NCI-H1105 (cell line): ENCODE measurements at places on chromosomes 7 and 10.

DNA sequence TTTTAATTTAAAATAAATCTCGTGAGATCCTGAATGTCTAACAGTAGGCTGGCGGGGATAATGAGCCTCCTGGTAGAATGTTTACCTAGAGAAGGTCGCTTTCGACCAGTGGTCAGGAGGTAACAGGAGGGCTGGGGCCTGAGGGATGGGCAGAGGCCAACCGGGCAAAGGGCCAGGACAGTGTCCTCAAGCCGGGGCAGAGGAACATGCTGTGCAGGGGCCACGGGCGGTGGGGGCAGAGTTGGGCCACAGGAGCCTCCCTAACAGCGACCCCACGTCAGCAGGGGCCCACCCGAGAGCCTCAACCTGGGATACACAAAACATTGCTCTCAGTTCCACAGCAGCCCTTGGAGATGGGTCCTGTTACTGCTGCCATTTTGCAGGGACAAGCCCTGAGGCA lies 14.5 kb downstream of the CFAP46 start:
- DNase-seq: no peak

DNA sequence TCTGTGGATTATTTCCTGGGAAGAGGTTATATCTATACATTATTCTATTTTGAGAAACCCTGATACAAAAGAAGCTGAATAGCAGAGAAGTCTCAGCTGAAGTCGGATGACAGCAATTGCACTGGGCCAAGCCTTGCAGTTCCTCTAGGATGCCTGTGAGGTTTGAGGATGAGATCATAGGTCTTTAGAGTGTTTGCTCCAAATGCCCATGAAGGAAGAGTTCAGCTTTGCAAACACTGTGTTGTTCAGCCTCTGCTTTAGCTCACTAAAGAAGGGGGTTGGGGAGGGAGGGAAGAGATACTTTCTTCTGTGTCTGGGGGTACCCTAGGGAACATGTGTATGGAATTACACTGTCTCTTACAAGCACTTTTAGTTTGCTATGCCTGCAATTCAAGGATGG lies 282.5 kb upstream of the NRP1 start:
- no peak for DNase-seq

DNA sequence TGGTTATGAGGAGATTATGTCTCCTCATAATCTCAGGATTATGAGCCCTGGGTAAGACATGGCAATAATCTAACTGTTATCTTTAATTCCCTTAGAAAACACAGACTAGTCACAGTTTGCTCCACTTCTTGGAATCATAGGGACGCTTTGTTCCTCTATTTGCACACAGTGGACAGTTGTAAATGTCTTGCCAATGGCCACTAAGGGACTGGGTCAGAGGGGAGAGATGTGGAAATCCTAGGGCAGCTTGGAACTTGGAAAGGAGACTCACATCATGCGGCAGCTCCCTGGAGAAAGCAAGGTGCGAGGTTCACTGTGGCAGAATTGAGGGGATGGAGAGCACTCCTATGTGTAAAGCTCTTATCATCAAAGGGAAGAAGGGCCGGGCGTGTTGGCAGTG lies 266.1 kb downstream of the PRPF18 start:
- DNase-seq: no peak

DNA sequence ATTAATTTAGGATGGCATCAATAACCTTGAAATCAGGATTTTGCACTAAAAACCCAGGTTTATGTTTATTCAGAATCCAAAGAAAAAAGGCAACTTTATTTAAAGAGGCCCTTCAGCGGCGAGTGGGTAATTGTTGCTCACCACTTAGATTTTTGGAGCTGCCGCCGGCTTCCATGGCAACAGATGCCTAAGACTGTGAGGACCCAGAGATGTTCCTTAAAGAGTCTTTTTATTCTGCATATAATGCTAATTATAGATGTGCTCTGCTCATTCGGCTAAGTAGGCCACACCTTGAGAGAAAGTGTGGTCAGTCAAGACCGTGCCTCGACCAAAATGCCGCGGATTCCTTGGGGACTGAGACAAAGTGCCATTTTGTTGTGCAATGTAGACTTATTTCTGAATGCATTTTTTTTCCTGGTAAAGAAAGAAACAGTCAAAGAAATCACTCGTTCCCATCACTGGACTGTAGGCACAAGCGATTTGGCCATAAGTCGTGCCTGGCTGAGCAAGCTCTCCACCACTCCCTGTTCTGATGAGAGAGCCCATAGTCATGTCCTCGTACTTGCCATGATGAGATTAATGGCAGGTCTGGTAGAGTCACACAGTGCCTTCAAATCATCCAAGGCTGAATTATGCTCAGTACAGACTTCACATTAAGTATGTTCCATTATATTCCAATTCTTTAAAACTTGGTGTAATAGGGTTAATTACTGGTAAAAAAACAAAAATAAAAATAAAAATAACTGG lies 21.4 kb upstream of the MGMT start:
- no peak for DNase-seq

GRCh38 chr7:31019509-31019908 lies 32.6 kb upstream of the ADCYAP1R1 start:
- DNase-seq: no peak
